Suprapubic skin (tissue), 4 donors: ENCODE measurements at places on chromosomes 1 and 21. TPM values are rescaled to one million over a fixed set of nuclear protein-coding genes. Genes with fewer than 3 reads are reported as not detected.

S100A14 gene
- total RNA-seq = 252 TPM

C1orf174 gene
- total RNA-seq = 16.0 TPM

DNA sequence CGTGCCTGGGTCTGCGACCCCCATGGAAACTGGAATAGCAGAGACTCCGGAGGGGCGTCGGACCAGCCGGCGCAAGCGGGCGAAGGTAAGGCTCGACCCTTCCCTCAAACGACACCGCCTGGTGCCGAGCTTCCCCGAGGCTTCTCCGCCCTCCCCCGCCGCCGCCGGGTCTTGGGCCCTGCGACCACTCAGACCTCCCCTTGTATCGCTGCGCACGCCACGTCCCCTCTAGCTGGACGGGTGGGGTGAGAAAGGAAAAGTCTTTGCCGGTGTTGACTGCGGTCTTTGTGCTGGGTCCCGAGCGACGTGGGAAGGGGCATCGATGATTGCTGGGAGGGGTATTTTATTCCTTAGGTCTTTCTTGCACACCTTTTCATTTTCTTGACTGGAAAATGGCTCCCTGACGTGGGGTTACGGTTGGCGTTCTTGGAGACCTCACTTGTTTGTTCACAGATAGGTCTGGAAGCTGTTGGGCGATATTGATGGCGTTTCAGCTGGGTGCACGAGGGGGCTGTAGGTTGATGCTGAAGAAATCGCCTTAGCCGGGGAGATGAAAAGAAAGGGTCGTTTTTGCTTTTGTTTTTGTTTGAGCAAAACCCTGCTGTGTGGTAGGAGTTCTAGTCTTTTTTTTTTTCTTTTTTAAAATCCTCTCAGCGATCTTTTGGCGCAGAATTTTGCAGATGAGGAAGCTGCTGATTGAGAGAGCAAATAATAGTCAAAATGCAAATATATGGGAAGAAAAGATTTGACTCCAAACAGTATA is 776 bp downstream of the KDM1A start:
- no peak for DNase-seq

DNA sequence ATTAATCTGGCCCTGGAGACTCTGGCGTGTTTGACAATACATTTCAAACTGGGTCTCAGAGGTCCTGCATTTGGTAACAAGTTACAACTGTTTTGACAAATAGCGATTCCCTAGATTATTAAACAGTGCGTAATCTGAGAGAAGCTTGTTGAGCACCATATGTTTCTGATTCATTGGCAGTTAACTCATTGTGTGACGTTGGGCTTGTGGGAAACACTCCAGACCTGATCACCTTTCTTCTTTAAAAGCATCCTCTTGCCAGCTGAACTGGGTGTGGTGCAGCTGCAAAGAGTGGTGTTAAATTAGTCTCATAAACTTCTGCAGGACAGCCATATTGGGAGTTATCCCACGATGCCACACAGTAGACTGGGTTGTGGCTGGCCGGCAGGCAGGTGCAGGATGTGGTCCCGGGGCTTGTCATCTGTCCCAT is 82.7 kb downstream of the CDC7 start:
- no peak for DNase-seq

GRCh38 chr1:85440612-85441011 is 24.3 kb downstream of the DDAH1 start:
- no peak for DNase-seq

- no peak for DNase-seq
Observed at GRCh38 chr1:116945421-116945820, 35.7 kb downstream of the PTGFRN start.
